ENCODE measurements at places on chromosomes 13 and 19.

GRCh38 chr13:34347784-34348573 lies 530.0 kb downstream of the RFC3 start:
- no peak for DNase-seq

GRCh38 chr19:12496480-12496879 lies 11.9 kb upstream of the ZNF709 start:
- no peak for DNase-seq

DNA sequence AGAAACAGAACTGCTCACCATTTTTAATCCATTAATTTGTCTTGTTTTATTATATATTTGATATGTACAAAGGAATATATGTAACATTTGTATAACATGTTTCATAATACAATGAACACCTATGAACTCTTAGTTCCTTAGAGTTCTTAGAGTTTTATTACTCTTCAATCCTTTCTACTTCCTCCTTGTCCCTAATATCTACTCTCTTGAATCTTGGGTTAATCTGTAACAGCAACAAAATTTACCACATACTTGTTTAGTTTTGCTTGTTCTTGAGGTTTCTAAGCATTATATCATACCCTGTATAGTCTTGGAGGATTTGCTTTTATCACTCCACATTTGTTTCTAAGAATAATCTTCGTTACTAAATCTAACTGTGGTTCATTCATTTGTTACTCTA lies 151.4 kb downstream of the PDS5B start:
- no peak for DNase-seq

GRCh38 chr13:84077271-84077670 lies 195.0 kb upstream of the SLITRK1 start:
- DNase-seq: no peak

DNA sequence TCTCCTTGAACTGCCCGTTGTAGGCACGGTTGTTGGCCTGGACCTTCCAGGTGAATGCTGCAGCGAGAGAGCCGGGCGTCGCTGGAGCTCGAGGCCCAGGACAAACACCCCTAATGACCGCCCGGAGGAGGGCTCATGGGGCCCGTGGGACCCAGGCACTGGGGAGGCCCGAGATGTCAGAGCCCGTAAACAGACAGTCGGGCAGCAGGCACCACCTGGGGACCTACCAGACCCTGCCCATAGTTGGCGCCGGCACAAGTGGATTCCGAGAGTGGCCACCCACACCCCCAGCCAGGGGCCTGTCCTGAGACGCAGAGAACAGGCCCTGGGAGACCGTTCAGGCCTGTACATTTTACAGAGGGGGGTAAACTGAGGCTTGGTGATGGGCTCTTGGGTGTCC lies 2.4 kb downstream of the ATP8B3 start:
- DNase-seq: no peak

- DNase-seq: no peak
These were observed 138.0 kb downstream of the ITGBL1 start for GRCh38 chr13:101590479-101590878.

DNA sequence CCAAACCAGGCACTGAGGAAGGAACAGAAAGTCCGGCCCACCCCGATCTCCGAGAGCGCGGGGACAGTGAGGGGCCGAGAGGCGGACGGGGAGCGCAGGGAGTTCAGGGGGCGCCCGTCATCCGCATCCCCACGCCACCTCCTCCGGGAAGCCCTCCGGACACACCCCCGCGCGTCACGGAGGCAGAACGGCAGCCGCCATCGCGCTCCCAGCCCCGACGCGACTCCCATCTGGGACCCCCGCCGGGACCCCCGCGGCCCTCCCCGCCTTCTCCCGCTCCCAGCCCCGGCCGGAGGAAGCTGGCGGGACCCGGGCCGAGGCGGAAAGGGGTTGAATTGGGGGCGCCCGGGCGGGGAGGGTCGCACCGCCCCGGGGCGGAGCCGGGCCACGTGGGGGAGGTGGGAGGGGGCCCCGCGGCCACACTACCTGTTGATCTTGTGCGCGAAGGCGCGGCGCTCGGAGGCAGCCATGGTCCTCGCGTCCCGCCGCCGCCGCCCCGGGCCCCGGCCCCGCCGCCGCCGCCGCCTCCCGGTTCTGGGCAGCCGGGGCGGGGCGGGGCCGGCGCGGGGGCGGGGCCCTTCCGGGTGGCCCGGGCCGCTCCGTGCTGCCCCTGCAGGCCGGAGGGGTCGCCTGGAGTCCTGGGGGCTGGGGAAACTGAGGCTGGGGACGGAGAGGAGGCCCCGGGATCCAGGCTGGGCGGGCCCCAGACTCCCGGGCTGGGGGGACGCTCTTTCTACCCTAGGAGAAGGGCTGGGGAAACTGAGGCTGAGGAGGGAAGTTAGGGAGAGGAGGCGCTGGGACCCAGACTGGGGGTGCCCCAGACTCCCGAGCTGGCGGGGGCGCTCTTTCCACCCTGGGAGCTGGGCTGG lies at the start of gene DOCK6:
Gene DOCK6, minus strand, starts transcription at position 554 of the 869 bp plus-strand sequence. Its CDS starts 84 bp downstream, at position 470.
- no peak for DNase-seq

- DNase-seq: no peak
These were observed 1.1 kb downstream of the CRTC1 start for GRCh38 chr19:18684642-18684993.
